ENCODE measurements at places on chromosomes 1 and 21.

DNA sequence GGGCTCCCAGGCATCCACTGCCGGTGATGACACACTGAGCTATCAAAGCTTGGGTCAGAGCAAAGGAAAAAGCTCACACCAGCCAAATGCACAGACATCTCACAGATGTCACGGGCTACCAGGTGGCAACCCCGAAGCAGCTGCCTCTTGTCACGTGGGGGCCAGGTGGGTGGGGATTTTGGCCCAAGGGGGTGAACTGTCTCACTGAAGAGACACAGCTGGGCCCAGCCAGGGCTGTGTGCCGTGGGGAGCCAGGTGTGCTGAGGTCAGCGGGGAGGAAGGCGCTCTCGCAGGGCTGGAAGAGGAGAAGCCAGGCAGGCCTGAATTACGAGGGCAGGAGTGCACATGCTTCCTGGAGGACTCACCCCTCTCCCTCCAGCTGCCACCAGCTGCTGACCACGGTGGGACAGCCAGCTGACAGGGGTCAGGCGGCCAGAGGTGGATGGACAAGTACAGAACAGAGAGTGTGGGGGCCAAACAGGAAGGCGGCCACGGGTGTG is 32.4 kb downstream of the KCNN3 start:
- DNase-seq, result peak; percentile 70

DNA sequence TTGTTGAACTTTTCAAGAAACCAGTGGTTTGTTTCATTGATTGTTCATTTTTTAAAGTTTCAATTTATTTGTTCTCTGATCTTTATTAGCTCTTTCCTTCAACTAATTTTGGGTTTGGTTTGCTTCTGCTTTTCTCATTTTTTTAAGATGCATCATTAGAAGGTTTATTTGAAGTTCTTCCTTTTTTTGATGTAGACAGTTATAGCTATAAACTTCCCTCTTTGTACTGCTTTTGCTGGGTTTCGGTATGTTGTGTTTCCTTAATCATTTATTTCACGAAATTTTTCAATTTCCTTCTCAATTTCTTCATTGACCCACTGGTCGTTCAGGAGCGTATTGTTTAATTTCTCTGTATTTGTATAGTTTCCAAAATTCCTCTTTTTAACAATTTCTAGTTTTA is 133.3 kb upstream of the GPR52 start:
- no peak for DNase-seq

DNA sequence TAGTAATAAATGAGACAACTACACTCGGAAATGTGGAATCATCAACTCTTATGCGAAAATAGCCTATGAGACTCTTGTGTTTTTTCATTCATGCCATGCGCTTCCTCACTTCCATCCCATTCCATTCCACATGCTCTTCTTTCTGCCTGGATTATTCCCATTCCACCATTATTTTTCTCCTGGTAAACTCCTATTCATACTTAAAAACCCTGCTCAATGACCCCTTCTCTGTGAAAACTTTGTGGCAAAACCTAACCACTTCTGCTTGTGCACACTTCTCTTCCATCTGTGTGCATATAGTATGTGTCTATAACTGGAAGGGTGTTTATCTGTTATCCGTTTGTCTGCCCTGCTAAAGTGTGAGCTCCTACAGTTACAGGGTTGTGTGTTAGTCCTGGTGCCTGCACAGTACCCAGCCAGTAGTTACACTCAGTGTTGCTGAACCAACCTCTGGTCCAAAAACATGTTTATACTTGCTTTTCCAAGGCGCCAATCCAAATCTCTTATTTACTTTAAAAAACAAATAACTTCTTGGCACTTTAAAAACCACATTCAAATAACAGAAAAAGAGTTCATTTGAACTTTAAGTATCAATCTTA is 10.7 kb downstream of the EPHX1 start:
- no peak for DNase-seq

DNA sequence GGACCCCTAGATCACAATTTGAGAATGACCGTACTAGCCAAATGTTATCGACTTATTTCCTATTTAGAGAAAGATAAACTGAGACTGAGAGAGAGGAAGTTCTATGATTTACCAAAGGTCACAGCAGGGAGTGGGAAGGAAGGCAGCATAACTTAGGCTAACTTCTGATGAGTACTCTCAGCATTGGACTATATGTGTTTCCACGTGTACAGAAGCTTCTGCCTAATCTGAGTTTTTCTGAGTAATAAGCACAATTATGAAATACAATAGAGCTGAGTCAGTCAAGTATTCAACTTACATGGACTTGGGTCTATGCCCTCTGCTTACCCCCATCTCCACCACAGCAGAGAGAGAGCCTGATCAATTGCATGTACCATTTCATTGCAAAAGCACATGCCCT is 88.1 kb upstream of the HIVEP3 start:
- DNase-seq, result no peak

DNA sequence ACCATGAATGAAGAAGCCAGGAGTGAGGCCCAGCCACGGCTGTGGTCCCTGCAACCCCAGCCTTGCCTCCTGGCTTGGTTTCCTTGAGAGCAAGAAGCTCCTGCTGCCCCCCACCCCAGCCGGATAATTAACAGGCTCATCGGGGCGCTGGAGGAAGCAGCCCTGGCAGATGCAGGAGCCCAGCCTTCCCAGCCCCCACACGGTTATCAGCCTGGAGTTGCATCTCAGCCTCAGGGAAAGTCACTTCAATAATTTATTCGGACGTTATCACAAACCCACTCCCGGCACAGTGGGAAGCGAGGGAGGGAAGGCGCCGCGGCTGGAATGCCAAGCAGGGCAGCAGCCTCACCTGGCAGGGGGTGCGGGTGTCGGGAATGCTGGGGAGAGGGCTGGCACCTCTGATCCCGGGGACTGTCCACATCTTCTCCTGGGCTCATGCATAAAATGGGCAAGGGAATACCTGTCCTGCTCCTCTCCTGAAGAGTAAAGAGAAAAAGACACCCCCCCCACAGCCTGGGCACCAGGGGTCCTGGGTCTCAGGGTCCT is 43.3 kb upstream of the LRP8 start:
- DNase-seq, result no peak

GRCh38 chr1:182626527-182626926 is 22.3 kb upstream of the RGS16 start:
- no peak for DNase-seq

- no peak for DNase-seq
These were observed at the start of gene HSPB7 for GRCh38 chr1:16017461-16018303. Gene HSPB7, minus strand, starts transcription at chr1:16018043. Its CDS starts 80 bp downstream, at chr1:16017963.

DNA sequence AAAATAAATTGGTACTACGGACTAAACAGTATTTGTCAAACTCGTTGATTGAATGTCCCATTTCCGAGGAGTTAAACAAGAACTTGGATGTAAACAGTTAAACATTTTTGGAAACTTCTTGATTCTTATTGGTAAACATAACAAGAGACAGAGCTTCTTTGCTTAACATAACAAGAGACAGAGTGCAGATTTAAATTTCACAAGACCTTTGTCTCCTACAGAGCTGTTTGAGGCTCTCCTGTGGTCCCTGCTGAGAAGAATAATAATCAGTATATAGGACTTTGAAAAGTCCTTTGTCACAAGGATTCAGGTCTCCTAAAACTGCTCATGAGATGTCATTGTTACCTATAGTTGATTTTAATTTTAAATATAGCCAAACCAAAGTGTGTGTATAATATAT is 170.6 kb upstream of the C21orf91 start:
- DNase-seq, result no peak

DNA sequence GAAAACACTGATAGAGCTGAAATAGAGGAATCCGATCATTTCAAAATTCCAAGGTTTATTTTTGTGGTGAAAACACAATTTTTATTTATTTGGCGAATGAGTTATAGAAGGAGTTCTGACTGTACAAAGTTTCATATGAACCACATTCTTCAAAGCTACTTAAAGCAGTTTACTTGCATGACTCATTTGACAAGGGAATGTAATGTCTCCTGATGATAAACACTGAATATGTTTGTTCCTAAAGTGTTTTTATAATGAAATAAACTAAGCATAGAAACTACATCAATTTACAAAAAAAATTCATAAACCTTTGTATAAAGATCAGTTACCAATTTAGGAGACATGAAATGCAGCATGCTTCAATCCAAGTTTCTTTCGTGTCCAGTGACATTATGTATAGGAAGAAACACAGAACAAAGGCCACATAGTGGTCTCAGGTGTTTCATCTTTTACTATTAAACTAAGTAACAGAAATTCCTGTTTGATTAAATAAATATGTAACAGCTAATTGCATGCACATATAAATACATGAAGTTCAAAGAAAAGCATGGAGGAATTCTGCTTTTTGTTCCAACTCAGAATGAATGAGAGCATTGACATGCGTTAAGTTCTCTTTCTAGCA is 2.5 kb downstream of the PRKACB start:
- DNase-seq, result no peak

GRCh38 chr21:37210130-37210529 is 57.0 kb downstream of the VPS26C start:
- DNase-seq, result no peak

DNA sequence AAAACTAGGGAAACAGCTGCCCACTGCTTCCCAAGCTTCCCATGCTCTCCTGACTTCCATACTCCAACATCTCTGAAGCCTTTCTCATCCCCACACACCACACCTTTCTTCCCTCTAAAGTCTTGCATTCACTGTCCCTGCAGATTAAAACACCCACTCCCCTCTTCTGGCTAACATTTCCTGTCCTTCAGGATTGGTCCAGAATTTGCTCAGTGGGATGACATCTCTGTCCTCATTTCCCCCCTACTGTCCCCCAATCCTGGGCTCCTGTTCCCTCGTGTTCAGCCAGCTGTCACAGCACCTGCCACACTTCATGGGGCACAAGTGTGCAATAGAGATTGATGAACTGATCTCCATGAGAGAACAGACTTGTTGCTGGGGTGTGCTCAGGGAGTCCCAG is 82.7 kb downstream of the KCND3 start:
- no peak for DNase-seq

GRCh38 chr1:41766546-41766945 is 152.2 kb downstream of the HIVEP3 start:
- no peak for DNase-seq

- no peak for DNase-seq
These were observed 11.3 kb upstream of the IL22RA1 start for GRCh38 chr1:24154215-24154614.

- peak; percentile 60 for DNase-seq
These were observed 43.5 kb downstream of the LGR6 start for GRCh38 chr1:202237052-202237451.

DNA sequence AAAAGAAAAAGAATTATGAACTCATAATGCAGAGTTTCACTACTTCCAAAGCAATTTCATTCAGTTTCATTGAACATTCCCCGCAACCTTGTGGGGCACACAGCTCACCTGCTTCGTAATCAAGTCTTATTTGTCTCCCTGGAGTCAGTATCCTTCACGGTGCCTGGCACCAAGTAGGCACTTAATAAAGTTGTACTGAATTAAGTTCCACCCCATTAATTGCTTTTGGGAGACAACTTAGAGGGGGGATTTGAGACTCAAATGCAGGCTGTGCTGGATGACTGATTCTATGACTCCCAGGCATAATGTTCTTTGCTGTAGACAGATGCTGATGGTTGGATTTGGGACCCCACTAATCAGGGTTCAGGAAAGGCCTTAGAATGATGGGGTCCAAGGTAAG is 6.5 kb upstream of the ID3 start:
- no peak for DNase-seq

DNA sequence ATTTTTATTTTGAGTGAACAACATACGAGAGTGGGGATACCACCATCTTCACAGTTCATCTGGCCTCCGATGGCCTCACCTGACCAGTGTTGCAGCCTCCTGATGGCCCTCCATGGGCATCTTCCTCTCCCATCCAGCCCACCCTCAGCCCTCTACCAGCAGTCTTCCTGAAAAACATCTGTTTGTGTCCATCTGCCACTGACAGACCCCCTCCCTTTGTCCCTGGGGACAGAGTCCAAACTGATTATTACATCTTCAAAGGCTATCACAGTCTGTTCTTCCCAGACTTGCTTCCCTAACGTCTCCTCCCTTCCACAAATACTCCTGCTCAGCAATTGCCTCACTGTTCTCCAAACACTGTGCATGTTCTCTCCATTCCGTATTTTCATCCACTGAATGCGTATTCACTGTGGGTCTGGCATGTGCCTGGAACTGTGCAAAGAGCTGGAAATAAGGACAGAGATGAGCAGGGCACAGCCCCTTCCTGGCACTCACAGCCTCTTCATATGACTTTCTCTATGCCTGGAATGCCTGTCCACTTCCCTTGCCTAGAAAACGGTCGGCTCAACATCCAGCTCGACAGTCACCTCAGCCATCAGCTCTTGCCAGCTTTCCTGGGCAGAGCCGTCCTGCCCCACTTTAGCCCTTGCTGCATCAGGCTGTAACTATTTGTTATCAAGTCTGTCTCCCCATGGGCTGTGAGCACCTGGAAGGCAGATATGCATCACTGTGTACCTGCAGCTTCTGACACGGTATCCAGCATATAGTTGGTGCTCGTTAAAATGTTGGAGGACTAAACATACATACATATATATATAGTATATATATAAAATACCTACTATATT is 8.3 kb upstream of the ATF3 start:
- no peak for DNase-seq

GRCh38 chr1:244861683-244862082 is 2.7 kb downstream of the HNRNPU start:
- DNase-seq, result no peak

- DNase-seq, result no peak
These were observed 55.9 kb upstream of the BTG3 start for GRCh38 chr21:17668479-17669140.
